ENCODE measurements at places on chromosomes 5 and 9.
A peak's percentile ranks its signal among the peaks of the same experiment; 100 is the strongest.

DNA sequence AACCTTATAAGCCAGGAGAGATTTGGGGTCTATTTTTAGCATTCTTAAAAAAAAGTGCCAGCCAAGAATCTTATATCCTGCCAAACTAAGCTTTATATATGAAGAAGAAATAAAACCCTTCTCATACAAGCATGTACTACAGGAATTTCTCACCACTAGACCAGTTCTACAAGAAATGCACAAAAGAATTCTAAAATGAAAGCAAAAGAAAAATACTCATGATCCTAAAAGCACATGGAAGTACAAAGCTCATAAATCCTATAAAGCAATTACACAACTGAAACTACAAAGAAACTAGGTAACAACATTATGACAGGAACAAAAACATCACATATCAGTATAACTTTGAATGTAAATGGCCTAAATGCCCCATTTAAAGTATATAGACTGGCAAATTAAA is 34.5 kb upstream of the HTR4 start:
- DNase-seq: no peak

- no peak for DNase-seq
Measured at GRCh38 chr5:6333182-6333905, 45.0 kb downstream of the MED10 start.

DNA sequence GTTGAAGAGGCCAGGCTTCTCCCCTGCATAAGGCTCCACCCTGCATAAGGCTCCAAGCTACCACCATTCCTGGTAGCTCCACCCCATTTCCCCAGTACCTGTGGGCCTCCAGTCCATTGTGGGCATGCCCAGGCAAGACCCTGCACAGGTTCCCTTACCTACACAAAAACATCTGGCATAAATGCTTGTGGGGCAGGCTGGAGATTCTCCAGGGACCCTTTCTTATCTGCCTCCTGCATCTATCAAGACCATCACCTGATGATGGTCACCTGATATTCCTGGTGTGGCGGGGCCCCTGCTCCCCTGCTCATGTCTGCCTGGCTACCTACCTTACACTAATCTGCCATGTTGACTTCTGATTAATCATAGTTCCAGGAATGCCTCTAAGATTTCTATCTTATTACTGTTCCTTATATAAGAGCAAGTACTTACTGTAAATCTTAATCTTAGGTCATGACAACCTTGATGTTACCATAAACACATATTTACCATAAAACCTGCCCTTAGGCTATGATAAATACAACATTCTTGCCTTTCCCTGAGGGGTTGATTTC is 41.0 kb downstream of the FGD3 start:
- no peak for DNase-seq

- DNase-seq: peak; percentile 61
Measured at GRCh38 chr9:128204858-128205257, 1.7 kb downstream of the DNM1 start.

- DNase-seq: no peak
Measured at GRCh38 chr5:173016598-173017046, 33.1 kb downstream of the ATP6V0E1 start.

DNA sequence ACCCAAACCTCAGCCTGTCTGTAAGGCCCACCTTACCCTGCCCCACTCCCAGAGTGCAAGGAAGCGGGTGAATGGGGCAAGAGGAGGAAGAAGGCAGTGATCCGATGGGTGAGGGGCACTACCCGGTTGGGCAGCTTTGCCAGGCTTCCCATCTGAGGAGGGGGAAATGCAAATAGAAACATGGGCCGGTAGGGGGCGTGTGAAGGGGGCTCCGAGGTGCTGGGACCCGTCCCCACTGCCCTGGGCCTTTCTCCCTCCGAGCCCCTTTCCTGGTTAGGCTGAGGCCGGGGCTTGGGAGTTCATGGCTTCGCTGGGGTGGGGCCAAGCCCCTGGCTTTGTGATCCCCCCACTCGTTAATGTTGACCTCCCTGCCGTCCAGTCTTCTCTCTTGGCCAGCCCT is 23.6 kb upstream of the MYORG start:
- no peak for DNase-seq

- DNase-seq: no peak
Measured at GRCh38 chr5:100854591-100854990, 48.5 kb downstream of the ST8SIA4 start.

- no peak for DNase-seq
Measured at GRCh38 chr5:149399775-149400174, 20.7 kb upstream of the IL17B start.

GRCh38 chr9:212297-212696 is 2.4 kb upstream of the DOCK8 start:
- DNase-seq: no peak

GRCh38 chr5:77743181-77743580 is 33.0 kb downstream of the TBCA start:
- no peak for DNase-seq

GRCh38 chr5:86974955-86975354 is 292.7 kb upstream of the RASA1 start:
- DNase-seq: no peak

GRCh38 chr5:142671801-142672200 is 14.1 kb downstream of the FGF1 start:
- no peak for DNase-seq

DNA sequence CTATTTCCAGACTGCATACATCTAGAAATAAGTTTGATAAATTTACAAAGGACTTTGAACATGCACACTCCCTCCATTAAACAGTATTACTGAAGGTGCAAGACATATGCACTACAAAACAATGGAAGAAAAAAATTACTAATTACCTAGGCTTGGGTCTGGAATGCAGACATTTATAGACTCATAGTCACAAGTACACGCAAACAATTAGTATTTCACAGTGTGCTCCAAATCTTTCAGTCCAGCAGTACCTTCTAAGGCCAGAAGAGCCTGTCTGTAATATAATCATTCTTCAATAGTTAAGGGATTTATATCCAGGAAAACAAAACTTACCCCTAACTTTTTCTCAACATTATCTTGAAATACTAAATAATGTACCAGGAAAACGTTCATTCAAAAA is 11.2 kb downstream of the RICTOR start:
- no peak for DNase-seq

All from cerebellum (tissue), 4 donors.